T-helper 1 cell (primary cell): ENCODE measurements at places on chromosomes 2 and 18.

- no peak for DNase-seq
Observed at GRCh38 chr2:126908721-126909177, 10.1 kb downstream of the TEX51 start.

GRCh38 chr2:26462511-26463243, 15.2 kb downstream of the OTOF start:
- no peak for DNase-seq

- no peak for DNase-seq
Observed at GRCh38 chr18:44651918-44652572, 28.6 kb upstream of the SETBP1 start.

- DNase-seq, result no peak
Observed at GRCh38 chr2:134739879-134740301, 21.1 kb upstream of the TMEM163 start.

GRCh38 chr18:56575819-56576663, 62.4 kb downstream of the TXNL1 start:
- no peak for DNase-seq

DNA sequence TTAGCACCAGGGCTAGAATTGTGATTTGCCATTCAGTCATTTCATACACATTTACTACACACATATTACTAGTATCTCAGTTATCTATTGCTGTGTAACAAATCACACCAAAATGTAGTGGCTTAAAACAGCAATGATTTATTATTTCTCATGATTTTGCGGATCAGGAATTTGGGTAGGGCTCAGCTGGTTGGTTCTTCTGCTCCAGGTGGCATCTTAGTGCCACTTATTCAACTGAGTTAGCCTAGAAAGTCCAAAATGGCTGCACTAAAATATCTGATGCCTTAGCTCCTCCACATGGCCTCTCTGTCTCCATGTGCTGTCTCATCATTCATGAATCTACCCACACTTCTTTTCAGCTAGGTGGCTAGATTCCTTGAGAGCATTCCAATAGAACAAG, 107.1 kb downstream of the ZFP36L2 start:
- no peak for DNase-seq

- no peak for DNase-seq
Observed at GRCh38 chr2:208210688-208211451, 21.0 kb upstream of the C2orf80 start.

- no peak for DNase-seq
Observed at GRCh38 chr2:164675027-164675426, 53.7 kb upstream of the GRB14 start.

- DNase-seq, result no peak
Observed at GRCh38 chr2:200310545-200310971, 4.1 kb downstream of the SPATS2L start.

DNA sequence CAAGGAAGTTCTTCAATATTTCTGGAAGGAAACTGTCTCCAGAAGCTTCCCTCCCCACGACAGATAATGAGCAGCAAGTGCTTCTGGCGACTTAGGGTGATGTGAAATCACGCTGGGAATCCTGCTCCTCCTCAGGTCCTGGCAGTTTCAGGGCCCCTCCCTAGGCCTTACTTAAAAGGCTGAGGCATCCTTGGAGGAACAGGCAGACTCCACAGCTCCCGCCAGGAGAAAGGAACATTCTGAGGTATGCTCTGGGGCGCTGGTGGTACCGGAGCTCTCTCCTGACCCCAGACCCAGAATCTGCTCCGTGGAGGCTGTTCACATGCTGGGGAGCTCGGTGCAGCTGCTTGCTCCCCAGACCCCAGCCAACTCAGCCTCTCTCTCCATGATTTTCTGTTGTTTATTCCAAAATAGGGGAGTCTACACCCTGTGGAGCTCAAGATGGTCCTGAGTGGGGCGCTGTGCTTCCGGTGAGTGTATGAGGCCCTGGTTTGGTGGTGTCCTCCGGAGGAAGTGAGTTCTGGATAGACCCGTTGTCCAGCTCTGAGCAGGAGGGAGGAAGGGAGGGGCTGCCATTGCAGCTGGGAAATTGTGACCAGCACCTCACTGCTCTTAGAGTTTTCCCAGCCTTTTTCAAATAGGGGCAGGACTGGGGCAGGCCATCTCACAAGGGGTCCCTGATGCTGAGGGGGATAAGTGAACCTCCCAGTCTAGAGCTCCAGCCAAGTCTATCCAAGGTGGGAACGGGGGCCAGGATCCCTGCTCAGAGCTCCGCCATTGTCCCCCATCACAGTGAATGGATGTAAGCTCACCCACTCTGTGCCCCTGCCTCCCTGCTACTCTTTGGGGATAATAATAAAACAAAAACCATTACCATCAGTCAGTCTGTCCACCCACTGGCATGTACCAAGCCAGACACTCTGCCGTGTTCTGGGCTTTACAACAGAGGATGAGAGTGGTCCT, at the start of gene IL36RN:
IL36RN (plus strand) TSS at position 201 of the 963 bp plus-strand sequence; CDS start at position 442, 241 bp downstream.
- DNase-seq, result no peak

DNA sequence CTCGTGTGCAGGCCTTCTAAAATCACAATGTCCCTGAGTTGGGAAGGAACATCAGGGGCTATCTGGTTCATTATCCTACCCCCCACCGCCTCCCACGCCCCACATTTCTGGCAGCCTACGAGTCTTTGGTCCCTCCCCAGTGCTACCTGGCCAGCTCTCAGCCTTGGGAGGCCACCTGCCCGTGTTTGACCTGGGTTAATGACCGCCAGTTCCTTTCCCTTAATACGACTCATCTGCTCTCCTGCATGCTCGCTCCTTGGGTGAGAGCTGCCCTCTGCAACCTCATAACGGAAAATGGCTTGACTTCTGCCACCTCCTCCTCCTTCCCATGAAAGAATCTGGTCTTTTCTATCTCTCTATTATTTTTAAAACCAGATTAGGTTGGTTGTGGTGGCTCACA, 112.5 kb downstream of the NEDD4L start:
- no peak for DNase-seq

- no peak for DNase-seq
Observed at GRCh38 chr2:1910592-1911246, 166.4 kb upstream of the PXDN start.

DNA sequence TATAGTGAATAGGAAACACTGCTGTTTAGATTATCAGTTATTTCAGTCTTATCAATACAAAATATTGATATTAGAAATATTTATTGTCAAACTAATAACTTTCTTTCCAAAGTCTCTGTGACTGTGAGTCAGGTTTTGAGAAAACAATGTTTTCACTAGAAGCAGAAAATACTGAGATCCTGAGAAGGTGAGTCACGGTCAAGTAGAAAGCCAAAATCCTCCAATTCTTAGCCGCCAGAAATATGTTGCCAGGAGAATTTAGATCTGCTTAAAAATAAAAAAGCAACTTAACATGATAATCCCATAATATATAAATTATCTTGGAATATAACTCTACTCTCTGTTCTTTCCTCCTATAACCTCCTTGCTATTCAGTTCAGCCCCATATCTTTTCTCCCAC, 181.9 kb upstream of the NRXN1 start:
- no peak for DNase-seq

DNA sequence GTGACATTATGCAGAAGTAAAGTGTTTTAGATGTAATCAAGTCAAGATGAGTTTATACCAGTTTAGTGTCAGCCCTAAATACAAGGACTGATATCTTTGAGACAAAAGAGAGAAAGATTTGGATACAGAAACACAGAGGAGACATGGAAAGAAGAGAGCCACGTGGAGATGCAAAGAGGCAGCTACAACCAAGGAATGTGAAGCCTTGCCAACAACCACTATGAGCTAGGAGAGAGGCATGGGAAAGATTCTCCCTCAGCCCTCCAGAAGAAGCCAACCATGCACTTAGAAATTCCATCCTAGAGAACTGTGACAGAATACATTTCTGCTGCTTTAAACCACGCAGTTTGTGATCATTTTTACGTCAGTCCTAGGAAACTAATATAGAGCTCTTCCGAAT, 217.2 kb downstream of the DOK6 start:
- DNase-seq, result no peak

- no peak for DNase-seq
Observed at GRCh38 chr2:224819075-224819474, 102.9 kb upstream of the CCDC195 start.

DNA sequence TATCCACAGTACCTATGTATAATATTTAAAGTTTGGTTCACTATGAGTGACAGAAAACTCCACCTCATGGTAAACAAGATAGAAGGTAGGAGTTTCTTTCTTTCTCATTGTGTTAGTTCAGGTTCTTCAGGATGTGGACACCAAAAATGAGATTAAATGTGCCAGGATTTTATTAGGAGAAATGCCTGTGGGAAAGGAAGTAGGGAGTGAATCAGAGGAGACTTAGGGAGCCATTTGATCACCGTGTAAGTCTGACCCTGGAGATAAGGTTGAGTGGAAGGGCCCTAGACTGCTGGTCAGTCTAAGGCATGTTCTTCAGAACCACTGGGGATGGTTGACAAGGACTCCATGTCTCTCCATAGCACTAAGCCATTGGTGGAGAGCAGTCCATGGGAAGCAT, 8.1 kb downstream of the AOX1 start:
- DNase-seq, result no peak

- DNase-seq, result peak; percentile 56
Observed at GRCh38 chr2:28452534-28453081, 43.3 kb upstream of the PLB1 start.

- DNase-seq, result no peak
Observed at GRCh38 chr2:29475499-29475898, 360.3 kb downstream of the CLIP4 start.

DNA sequence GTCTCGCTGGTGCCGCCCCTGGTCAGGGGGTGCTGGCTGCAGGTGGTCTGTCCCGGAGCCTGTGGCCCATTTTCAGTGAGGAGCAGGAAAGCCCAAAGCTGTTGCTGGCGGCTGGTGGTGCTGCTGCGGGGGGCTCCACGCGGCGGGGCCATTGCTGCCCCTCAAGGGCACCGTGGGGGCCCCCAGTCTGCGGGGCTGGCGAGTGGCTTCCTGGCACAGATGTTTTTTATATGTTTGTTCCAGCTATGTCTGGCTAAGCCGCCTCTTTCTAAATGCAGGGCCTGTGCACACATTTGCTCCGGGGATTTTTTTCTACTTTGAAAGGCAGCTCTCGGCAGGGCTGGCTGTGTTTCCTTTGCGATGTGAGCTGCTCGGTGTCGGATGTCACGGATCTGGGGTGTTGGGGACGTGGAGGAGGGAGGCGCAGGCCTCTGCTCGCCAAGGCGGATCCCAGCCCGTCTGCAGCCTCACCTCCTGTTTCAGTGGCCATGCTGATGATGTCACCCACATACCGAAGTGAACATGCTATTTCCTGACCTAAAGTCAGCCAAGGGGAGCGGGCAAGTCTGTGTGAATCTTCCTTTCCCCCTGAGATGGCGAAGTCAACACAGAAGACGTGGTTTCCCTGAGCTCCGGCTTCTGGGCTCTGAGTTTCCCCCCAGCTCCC, 112.0 kb upstream of the CTDP1 start:
- no peak for DNase-seq

- no peak for DNase-seq
Observed at GRCh38 chr2:46131-46470, 204 bp downstream of the FAM110C start.

- no peak for DNase-seq
Observed at GRCh38 chr2:9392898-9393765, 30.2 kb downstream of the ITGB1BP1 start.

GRCh38 chr2:187228986-187229385, 219.1 kb downstream of the CALCRL start:
- no peak for DNase-seq

GRCh38 chr2:65130664-65131175, 814 bp upstream of the RAB1A start:
- DNase-seq, result no peak

- DNase-seq, result no peak
Observed at GRCh38 chr2:53780056-53780455, 6.7 kb downstream of the ASB3 start.

GRCh38 chr2:79576451-79576850, 63.6 kb downstream of the CTNNA2 start:
- DNase-seq, result no peak

GRCh38 chr2:119233326-119234020, 9.8 kb downstream of the STEAP3 start:
- no peak for DNase-seq

GRCh38 chr2:23606968-23607367, 222.0 kb downstream of the KLHL29 start:
- DNase-seq, result no peak

DNA sequence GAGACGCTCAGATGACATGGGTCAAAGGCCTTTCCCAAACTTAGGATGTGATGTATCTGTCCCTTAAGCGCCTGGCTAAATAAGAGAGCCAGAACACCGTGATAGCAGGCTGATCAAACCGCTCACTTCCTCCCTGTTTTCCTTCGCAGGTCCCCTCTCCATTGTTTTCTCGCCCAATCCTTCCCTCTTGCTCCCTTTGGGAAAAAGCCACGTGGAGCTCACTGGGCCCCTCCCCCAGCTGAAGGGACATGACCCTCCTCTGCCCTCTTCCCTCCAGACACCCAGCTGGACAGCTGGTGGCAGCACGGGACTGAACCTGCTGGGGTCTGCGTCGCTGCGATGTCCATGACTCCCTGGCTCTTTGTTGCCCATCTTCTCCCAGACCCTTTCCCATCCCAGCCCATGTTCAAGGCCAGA, 201.7 kb downstream of the TNS1 start:
- no peak for DNase-seq

DNA sequence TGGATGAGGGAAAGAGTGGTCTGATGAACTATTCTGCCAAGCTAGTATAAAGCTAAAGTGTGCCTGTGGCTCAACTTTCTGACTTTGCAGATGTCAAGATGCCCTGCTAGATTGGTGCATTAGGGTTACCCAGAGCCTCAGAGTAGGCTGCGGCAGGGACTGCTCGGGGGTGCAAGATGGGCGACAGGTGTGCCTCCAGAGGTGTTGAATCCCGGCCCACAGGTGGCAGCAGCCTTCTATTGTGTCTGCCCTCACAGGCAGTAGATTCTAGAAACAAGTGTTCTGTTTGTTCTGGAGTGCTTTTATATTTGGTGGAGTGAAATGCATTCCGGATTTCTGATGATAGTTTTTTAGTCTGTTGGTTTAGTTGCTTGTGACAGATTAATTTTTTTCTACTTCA, 131.6 kb upstream of the IL1R2 start:
- no peak for DNase-seq

- no peak for DNase-seq
Observed at GRCh38 chr2:223099561-223099960, 47.6 kb downstream of the KCNE4 start.

DNA sequence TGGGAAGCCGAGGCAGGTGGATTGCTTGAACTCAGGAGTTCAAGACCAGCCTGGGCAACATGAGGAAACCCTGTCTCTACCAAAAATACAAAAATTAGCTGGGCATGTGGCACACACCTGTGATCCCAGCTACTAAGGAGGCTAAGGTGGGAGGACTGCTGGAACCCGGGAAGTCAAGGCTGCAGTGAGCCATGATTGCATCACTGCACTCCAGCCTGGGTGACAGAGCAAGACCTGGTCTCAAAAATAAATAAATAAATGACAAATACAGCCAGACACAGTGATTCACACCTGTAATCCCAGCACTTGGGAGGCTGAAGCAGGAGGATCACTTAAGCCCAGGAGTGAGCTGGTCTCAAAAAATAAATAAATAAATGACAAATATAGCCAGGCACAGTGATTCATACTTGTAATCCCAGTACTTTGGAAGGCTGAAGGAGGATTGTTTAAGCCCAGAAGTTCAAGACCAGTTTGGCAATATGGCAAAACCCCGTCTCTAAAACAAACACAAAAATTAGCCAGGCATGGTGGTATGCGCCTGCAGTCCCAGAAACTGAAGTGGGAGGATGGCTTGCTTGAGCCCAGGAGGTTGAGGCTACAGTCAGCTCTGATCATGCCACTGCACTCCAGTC, 6.2 kb downstream of the KANSL3 start:
- no peak for DNase-seq

GRCh38 chr2:209864716-209865295, 93.2 kb downstream of the UNC80 start:
- no peak for DNase-seq
